ENCODE measurements at places on chromosomes 3 and 15.

- DNase-seq = no peak
These were observed 150.5 kb downstream of the NTRK3 start for GRCh38 chr15:88106074-88106473.

DNA sequence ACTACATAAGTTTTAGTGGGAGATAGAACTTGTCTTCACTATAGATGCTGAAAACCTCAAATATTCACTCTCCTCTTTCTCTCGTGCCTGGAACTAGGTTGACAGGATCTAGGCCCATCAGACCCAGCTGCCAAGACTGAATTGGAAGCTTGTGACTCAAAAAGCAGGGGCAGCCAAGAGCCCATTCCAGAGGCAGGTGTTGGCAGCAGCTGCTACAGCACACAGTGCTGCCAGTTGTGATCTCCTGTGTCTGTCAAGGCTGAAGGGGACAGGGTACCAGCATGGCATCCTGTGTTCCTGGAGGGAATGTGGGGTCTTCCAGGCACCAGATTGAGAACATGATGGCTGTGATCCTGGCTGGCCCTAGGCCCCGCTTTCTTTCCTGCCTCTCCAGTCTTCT, 92.5 kb upstream of the MB21D2 start:
- DNase-seq = no peak

DNA sequence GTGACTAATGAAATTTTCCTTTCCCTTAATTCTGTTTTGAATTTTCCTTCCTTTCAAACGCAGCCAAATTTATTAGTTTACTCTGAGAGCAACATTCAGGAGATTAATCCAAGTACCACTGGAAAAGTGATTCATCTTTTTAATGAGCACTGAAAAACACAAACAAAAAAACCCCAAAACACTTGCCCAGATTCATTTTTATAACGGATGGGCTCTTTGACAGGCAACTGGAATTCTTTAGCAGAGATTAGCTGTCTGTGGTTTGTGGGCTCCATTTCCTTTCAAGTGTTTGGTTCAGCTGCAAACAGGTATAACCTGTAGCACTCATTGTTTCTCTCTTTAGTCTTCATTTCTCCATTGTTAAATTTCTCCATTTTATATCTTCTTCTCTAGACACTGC, 3.1 kb upstream of the POLR2M start:
- no peak for DNase-seq

DNA sequence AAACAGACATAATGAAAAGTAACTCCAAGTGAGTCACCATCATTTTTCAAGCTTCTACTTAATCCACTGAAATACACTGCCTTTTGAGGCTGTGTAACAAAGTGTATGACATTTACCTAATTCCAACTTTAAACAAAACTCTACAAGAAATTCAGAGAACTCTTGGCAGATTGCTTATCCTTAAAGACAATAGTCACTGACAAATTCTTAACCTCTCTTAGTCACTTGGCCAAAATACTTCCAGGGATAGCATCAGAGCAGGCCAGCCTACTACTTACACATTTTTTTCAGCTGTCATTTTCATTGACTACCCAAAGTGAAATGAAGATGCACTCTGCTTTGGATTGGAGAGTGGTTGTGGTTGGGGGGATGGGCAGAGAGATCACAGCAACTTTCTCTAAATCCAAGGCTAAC, 3.6 kb downstream of the WWTR1 start:
- DNase-seq = peak; percentile 89

- DNase-seq = no peak
These were observed at the start of gene GRK7 for GRCh38 chr3:141763088-141763750. Gene GRK7 (plus strand): TSS chr3:141763408. CDS start chr3:141778285, 14,877 bp downstream.

DNA sequence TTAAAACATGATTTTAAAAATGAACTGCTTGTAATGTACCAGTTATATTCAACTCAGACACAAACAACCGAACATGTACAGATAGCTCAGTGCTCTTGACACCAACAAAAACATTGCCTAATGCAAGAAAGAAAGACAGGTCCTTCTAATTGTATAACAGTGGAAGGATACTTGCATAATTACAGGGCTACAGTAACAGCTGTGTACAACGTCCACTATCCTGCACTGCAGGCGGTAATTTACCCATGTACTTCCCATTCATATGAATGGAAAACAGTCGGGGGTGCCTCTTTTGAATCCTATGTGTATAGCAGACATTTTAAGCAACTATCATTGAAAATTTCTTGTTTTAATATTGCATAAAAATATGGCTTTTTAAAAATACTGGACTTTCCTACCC, 41.1 kb upstream of the PLSCR5 start:
- DNase-seq = no peak

DNA sequence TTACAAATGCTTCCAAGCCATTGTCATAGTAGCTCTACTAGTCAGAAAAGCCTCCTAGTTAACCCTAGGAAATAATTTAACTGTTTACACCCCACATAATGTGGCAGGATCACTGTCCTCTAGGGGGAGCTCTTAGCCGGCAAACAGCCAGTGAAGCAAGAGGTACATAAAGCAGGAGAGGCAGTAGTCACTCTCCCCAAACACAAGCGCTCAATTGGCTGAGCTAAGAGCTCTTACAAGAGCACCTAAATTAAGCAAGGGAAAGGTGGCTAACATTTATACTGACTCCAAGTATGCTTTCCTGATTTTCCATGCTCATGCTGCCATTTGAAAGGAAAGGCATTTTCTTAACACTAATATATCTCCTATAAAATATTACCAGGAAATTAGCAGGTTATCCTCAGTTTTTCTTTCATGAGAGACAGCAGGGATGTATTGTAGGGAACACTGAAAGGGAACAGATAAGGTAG, 37.6 kb downstream of the NCEH1 start:
- peak; percentile 76 for DNase-seq

GRCh38 chr3:143337387-143337786, 217.8 kb downstream of the CHST2 start:
- DNase-seq = no peak

- DNase-seq = peak; percentile 68
These were observed 7.8 kb upstream of the AEN start for GRCh38 chr15:88613074-88613944.

DNA sequence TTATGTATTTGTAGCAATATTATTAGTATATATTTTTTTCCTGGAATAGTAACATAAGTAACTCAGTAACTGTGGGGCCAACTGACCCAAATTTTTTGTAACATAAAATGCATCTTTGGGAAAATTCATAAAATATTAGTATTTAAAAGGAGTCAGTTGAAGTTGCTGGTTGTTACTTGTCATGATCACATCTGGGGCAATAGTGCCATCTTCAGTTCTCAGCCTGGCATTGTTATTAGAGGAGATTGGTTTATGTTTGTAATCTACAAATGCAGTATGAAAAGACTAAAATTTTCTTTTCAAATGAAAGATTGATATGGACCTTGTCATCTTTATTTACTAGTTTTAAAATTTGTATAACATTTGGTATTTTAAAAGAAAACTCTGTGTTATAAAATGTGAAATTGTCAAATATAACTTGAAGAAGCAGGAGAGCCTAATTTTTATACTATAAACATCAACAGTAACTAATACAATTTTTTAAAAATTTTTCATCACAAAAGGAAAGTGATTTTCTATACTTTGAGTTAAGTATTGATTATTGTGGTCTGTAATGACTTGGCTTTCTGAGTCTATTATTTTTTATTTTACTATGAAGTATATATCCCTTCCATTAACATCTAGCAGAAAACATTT, 38.8 kb upstream of the MLF1 start:
- DNase-seq = peak; percentile 56

DNA sequence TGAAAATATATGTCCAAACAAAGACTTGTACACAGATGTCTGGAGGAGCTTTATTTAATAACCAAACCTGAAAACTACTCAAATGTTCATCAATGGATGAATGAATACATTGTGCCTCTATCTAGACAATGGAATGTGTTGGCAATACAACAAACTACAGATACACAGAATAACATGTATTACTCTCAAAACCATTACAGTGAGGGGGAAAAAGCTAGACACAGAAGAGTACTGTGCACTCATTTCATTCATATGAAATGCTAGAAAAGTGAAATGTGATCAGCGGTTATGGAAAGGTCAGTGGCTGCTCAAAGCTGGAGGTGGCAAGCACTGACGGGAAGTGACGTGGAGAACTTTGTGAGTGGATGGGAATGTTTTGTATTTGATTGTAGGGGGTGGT, 13.2 kb downstream of the STOML1 start:
- no peak for DNase-seq

- no peak for DNase-seq
These were observed 11.4 kb downstream of the PRR20G start for GRCh38 chr3:127276396-127276795.

DNA sequence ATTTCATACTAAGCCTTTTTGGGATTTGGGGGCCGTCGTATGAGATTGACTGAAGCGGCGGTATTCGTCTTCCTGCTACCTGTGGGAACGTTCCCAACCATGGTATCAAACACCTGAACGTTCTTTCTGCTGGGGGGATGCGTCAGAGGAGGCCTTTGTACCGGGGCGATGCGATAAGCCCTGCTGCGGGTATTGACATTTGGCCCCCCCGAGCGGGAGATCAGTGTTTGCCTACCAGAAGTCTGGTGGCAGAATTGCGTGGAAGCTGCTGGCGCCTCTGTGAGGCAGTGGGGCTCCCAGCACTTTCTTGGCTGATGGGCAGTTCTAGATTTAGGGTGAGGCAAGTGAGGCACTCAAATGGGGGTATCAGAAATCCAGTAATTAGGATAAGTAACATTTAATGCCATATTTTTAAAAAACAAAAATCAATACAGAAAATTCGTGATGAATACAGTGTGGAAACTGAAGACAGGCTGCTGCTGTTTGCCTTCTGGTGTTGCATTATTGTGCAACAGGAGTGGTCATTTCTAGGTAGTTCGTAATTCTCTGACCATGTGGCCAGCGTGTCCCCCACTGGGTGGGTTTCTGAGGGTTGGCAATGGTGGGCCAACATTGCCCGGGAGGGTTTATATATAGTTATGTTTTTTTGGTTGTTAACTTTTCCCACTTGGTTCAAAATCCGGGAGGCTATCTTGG, 12.7 kb downstream of the TRPM1 start:
- no peak for DNase-seq

DNA sequence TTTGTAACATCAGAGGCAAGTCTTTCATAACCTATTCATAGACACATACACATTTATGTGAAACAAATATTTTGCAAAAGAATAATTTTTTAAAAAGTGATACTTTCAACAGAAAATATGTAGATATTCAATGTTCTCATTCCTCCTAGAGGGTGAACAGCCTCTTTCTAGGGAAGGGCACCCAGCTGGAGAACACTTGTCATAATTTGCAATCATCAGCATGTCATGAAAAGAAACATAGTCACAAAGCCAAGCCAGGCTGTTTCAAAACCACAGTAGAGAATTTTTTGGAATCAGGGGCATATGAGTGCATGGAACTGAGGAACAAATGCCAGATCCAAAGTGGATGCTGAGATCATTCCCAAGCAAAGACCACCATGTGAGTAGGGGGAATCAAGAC, 406.9 kb upstream of the ADAMTS9 start:
- no peak for DNase-seq

DNA sequence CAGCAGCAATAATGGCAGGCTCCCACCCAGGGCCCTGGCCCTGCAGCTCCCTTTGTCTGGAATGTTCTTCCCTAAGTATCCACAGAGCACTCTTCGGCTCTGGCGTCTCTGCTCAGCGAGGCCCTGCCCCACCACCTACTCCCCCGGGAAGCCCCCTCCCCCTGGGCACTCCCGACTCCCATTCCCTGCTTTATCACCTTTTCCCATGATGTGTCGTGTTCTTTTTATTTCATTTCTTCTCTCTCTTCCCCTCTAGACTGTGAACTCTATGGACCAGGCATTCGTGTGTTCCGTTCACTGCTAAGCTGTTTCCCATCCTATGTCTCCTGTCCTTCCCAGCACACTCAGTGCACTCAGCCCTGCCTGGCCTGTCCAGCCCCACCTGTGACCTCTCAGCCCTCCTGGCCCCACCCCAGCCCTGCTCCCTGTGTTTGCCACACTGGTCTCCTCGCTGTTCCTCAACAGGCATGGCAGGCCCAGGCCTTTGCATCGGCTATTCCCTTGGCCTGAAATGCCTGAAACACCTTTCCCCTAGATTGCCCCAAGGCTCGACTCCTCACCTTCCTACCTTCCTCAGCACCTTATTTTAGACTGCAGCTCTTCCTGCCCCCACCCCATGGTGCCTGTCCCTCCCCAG, 107.4 kb downstream of the TPRA1 start:
- DNase-seq = no peak

DNA sequence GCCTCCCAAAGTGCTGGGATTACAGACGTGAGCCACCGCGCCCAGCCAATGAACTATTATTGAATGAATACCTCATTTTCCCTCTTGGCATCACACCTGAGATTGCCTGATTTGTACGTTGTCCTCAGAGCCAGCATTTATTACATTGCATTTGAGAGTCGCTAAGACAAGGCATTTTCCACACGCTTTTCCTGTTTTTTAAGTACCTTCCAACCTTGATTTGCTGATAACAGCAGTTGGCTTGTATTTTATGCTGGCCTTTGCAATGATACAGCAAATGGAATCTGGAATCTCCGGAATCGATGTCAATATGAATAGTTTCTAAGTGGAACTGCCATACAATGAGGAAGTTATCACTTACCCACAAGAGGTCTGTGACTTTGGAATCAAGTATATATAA, 15.7 kb upstream of the CNBP start:
- no peak for DNase-seq

- peak; percentile 94 for DNase-seq
These were observed 263.6 kb upstream of the GADL1 start for GRCh38 chr3:31157893-31158620.

DNA sequence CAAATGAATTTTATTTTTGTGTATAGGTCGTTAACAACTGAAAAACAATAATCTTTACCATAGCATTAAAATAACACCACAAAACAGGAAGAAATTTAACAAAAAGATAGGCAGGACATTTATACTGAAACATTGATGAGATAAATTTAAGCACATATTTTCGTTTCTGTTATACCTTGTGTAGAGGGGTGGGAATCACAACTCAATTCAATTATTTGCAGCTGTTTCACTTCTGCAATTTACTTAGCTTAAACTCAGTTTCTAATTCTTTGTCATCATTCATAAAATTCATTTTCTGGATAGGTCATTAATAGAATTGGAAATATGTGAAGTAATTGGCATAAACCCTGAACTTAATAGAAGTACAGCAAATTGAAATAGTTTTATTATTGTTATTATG, 42.3 kb downstream of the TP63 start:
- no peak for DNase-seq

- peak; percentile 46 for DNase-seq
These were observed 42.0 kb downstream of the ADAMTSL3 start for GRCh38 chr15:83695901-83696425.

GRCh38 chr3:48352546-48352945, 19.1 kb upstream of the SPINK8 start:
- DNase-seq = no peak

- DNase-seq = no peak
These were observed 6.7 kb downstream of the LNP1 start for GRCh38 chr3:100407977-100408532.
